Omental fat pad (tissue), 4 donors: ENCODE measurements at places on chromosomes 7 and 10.

DNA sequence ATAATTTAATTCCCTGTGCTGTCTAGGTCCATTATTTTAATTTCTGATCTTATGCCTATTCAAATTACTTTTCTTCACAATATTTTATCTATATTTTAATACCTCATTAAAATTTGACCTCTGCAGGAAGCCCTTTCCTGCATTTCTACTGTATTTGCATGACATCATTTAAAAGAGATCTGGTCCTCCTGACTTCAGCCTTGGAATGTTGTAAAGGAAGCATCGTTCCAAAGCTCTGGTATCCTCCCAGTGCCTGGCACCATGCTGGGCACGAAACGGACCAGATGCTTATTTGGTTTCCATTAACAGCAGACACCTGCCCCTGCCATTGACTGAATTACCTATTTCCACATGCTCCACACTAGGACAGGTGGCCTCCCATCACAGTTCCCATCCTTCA, 247.5 kb downstream of the KLF6 start:
- no peak for DNase-seq

DNA sequence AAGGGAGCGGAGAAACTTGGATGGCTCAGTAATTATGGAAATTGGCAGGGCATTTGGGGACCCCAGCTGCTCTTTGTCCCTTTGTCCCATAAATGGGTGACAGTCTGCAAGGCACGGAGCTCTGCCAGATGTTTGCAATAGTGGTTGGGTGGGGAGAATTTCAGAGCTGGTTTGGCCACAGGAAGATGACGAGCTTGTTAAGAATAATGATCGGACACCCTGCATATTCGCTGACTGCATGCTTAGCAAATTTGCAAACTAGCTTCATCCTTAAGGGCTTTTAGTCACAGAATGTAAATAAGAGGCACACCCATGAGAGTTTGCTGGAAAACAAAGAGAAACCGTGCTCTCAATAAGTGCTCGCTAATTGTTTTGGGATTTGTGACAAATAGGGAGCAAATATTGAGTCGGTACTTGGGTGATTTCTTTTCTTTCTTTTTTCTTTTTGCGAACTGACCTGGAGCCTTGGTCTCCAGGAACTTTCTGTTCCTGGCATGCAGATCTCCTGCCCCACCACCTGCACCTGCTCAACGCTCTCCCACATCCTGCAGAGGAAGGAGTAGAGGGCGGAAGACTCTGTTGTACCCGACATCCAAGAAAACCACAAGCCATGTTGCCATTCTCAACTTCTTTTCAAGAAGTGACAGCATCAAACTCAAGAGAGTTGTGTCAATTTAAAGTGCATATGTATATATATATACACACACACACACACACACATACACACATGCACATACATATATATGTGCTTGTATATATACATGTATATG, 238.9 kb downstream of the CAMK1D start:
- DNase-seq: no peak

- no peak for DNase-seq
Measured at GRCh38 chr7:47488201-47488968, 93.5 kb downstream of the TNS3 start.

DNA sequence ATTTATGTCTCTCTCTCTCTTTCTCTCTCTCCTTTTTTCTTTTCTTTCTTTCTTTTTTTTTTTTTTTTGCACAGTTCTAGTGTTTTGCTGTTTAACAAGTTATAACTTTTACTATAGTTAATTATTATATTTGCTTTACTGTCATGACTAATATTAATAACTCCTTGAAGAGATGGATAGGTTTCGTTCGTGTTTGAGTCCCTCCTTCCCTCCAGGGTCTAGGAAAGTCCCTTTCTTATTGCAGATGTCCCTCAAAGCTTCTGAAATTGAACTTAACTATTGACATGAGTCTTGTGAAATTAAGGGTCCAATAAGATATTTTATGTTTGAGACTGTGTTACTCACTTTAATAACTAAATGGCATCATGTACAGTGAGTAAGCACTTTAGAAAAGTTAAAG, 131.4 kb downstream of the PLXDC2 start:
- no peak for DNase-seq

- no peak for DNase-seq
Measured at GRCh38 chr7:117750612-117751563, 122.4 kb downstream of the CTTNBP2 start.

DNA sequence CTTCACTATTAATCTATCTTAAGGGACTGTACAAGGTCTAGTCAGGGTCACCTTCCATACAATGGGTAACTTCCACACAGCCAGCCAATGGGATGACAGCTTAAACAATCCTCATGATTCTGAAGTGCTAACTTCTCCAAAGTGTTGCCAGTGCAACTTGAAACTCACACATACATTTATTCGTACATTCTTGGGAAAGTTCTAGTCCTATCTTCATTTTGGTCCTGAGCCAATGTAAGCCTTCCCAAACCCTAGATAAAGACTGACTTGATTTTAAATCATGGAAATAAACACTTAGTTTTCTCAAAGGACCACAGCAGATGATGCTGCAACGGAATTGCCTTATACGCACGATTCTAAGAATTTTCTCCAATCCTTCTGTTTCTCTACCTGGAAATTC, 117.5 kb upstream of the COL1A2 start:
- no peak for DNase-seq
